ENCODE measurements at places on chromosomes 3 and 15.
A peak's percentile ranks its signal among the peaks of the same experiment; 100 is the strongest.

DNA sequence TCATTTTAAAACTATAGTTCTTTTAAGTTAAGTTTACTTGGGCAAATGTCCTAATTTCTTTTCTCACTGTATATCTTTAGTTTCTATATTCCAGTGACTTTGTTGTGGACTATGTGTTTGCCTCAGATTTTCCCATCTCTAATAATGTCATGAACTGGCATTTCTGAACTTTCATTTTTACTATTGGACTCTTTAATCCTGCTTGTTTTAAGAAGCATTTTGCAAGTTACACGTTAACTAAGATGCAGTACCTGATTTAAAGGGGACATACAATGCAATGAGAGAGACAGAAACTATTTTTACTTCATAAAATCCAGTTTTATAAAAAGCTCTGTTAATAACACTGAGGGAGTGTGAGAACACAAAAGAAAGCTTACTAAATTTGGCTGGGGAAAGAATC lies 58.6 kb upstream of the PHLDB2 start:
- DNase-seq = no peak

GRCh38 chr15:74788042-74788682 lies 6.3 kb downstream of the CSK start:
- peak; percentile 58 for DNase-seq

- no peak for DNase-seq
Measured at GRCh38 chr3:37174532-37175126, at the start of gene LRRFIP2. TSS of gene LRRFIP2 (minus strand) at chr3:37174582. CDS start at chr3:37148983, 25,599 bp downstream.

- DNase-seq = peak; percentile 74
Measured at GRCh38 chr3:15377961-15378791, 45.8 kb upstream of the SH3BP5 start.

- DNase-seq = no peak
Measured at GRCh38 chr15:63663906-63664305, 66.7 kb downstream of the FBXL22 start.

DNA sequence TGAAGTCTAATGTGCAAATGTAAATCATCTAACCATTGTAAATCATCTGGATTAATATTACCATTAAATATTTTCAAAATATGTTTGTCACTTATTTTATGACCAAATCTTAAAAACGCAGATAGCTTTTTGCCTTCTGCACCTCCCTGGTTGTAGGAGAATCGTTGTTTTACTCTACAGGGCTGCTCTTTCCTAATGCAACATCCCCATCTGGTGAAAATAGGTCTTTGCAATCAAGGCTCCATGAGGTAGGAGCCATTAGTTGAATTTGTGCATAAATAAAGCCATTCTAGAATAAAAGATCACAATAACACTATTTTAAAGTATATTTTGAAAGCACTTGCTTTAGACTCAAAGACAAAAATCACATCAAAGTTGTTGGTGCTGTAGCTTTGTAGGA lies 535.6 kb upstream of the AGTR1 start:
- DNase-seq = no peak

- no peak for DNase-seq
Measured at GRCh38 chr15:100650685-100651084, 48.3 kb downstream of the ASB7 start.

DNA sequence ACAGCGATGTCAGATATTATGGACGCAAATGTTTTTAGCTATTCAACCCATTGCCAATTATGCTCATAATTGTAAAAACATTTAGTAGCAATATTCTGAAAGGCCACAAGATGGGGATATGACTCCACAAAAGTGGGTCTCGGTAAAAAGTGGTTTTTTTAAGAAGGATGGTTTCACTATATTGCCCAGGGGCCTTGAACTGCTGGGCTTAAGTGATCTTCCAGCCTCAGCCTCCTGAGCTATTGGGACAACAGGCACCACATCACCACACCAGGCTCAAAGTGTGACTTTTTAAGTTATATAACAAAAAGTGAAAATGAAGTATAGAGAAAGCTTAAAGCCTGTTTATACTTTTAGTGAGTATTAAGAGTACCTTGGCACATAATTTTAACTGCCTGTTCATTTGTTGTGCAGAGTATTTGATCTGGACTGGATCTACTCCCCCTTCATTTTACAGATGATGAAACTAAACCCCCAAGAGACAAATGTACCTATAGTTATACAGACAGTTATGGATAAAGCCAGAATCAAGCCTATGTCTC lies 9.4 kb downstream of the NAA50 start:
- DNase-seq = peak; percentile 54

GRCh38 chr3:133865136-133865855 lies 30.4 kb downstream of the RAB6B start:
- no peak for DNase-seq

- DNase-seq = no peak
Measured at GRCh38 chr3:33954956-33955355, 156.5 kb downstream of the PDCD6IP start.

- no peak for DNase-seq
Measured at GRCh38 chr3:177683586-177683985, 486.3 kb upstream of the TBL1XR1 start.

DNA sequence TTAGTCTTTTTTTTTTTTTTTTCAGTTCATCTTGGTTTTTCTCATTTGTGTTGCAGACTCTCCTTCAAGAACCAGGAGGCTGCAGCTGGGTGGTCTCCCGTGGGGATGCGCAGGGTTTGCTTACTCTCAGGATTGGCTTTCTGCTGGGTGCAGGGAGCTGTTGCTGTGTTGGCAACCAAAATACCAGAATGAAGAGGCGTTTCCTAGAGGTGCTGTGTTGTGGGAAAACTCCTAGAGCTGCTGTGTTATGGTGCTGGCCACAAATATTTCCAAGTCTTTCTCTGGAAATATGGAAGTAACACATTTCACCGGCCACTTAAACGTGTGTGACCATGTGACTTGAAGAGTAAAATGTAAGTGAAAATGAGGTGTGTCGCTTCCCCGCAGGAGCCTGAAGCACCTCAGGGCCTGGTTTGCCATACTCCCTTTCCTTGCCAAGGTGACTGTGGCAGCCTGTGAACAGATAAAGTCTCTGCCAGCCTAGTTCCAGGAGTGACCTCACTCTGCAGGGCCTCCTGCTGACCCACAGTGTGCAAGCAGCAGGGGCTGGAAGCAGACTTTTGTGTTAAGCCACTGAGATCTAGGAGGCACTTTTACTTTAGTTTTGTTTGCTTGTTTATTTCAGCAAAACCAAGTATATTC lies 258.9 kb downstream of the ADAMTS17 start:
- DNase-seq = no peak

GRCh38 chr3:66010739-66011655 lies 27.7 kb downstream of the MAGI1 start:
- no peak for DNase-seq

- DNase-seq = no peak
Measured at GRCh38 chr3:104244680-104245220, 1122.0 kb upstream of the ALCAM start.

GRCh38 chr3:25125201-25125600 lies 302.9 kb upstream of the RARB start:
- DNase-seq = no peak

GRCh38 chr3:136070953-136071949 lies 105.7 kb downstream of the PPP2R3A start:
- DNase-seq = no peak

DNA sequence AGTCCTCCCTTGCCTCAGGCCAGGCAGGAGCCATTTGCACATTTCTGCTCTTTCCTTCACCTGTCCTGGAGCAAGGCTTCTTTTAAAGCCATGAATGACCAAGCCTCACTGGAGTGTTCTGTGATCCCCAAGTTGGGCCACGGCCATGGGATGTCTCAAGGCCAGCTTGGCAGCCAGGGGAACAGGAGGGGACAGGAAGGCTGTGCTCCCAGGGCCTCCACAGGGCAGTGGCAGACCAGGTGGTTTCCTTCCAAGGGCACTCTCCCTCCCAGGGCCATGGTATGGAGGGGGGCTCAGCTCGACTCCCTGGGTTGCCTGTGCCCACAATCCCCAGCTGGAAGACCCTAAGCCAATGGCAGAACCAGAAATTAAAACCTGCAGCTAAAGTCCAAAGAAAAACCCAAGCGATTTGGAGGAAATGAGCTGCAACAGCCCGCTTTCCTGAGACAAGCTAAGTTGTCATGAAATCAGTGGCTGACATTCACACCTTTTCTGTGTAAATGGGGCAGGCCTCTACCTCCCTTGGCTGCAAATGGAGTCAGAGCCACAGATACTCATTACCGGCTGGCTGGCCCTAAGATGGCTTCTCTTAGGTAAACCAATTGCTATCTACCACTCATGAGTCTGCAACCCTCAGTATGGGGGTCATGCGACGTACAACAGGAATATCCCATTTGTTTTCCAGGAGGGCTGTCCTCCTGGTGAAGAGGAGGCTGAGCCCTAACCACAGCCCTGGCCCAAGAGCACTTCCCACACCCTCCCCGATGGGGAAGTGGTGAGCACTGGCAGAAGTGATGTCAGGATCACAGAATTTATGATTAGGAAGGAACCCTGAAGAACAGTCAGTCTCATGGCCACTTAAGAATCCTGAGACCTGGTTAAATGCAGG lies 83.3 kb downstream of the SNRK start:
- no peak for DNase-seq

DNA sequence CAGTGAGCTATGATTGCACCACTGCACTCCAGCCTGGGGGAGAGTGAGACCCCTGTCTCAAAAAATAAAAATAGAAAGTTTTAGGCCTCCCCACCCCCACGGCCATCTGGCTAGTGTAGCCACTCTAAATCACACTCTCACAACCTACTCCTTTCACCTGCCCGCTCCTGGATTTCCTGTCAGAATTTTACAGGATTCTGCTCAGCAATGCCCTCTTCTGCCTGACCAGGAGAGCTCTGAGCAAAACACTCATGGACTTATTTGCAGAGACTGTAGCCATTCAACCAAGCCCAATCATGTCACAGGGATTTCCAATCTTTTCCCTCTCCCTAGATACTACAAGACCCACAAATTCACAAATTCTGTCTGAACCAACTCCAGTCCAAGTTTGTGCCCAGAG lies 242.6 kb upstream of the TPRG1 start:
- no peak for DNase-seq

Data from germinal center (tissue), 1 donor.